ENCODE measurements at places on chromosomes 5 and 9. TPM values are rescaled to one million over a fixed set of nuclear protein-coding genes. Genes with fewer than 3 reads are reported as not detected.

DNA sequence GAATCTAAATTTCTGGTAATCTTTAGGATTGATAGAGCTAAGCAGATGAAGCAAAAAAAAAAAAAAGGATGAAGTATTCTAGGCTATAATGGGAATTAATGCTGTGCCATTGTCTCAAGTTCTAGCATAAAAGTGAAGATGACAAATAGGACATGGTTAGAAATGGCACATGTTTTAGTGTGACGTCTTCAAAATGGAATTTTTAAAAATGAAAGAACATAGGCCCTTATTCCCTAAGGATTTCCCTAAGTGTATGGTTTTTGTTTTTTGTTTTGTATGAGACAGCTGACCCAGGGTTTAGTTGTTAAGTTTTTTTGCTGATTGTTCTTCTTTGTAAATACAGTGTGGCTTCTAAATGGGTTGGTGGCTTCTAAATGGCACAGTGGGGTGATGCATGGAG, 7.1 kb downstream of the TLE4 start:
- DNase-seq = no peak
- no peak overlapping the region for H3K4me3 ChIP-seq
- peaks cover 6% of the 10 kb centered on the region for H3K4me1 ChIP-seq

ITK gene
- not detected for total RNA-seq

IFNA2 gene
- not detected for total RNA-seq

RECK gene
- 9.8 TPM for total RNA-seq

PCDHB2 gene
- 28.8 TPM for total RNA-seq

GRCh38 chr9:137406085-137406760, 16.7 kb downstream of the EXD3 start:
- H3K4me1 ChIP-seq = peaks cover 3% of the 10 kb centered on the region
- no peak for DNase-seq
- no peak overlapping the region for H3K27ac ChIP-seq
- H3K36me3 ChIP-seq = no peaks in the 10 kb centered on the region

GABRG2 gene
- 2.4 TPM for total RNA-seq
